ENCODE measurements at places on chromosomes 1 and 21.

- DNase-seq: no peak
These were observed 248.4 kb downstream of the SIPA1L2 start for GRCh38 chr1:232381394-232382100.

DNA sequence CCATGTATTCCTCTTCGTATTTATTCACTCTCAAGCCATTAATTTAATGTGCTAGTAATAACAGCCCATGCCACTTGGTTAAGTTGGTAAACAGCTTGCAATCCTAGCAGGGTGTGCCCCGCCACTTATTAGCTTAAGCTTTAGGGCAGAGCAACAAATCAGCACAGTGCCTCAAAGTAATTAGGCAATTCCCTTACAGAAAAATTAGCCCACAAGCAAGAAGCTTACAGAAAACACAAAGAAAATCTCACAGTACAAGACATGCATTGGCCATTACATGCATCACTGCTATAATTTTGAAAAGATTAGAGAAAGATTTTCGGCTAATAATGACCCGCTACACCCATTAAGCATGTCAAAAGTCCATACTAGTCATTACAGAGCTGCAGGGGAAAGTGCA, 47.6 kb downstream of the TGFB2 start:
- no peak for DNase-seq

DNA sequence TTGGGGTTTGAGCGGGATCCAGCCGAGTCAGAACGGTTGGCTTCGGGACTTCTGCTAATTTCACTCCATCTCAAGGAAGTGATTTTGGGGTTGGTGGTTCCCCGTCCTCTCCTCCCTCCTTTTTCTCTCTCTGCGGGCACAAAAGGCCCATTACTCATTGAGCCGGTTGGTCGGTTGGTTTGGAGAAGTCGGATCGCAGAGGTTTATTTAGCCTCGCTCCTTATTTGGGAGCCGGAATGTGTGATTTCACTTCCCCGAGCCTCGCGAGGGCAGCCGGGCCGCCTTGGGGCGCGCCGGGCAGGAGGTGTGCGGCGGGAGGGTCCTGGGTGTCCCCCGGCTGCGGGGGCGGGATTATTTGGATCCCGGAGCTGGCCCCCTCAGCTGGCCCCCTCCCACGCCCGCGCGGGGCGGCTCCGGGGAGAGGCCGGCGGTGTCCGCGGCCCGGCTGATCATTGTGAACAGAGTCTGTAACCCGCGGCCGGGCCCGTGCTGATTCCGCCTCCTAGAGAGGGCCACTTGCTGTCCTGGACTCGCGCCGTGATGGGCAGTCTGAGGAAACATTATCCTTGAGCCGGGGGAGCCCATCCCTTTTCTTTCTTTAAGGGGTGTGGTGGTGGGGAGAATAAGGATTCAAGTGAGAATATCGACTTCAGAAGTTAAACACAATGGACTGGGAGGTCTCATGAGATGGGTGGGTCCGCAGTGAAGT, 1.2 kb downstream of the MAPKAPK2 start:
- peak; percentile 56 for DNase-seq

DNA sequence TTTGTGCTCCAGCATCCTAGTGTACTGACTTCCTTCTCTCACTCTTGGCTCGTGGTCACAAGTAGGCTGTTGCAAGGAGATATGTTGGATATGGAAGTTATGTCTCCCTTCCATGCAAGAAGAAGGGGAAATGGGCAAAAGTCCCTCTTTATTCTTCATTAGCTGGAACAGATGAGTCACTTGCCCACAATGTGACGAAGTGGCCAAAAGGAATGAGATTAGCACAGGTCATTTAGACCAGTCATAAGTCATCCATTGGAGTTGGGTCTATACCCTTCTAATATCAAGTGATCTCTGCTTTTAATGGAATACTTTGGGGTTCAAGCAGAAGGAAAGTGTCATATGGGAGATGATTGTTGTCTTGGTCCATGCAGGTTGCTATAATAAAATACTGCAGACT, 91.2 kb upstream of the NGF start:
- no peak for DNase-seq

GRCh38 chr1:67347688-67348472, 40.2 kb downstream of the IL12RB2 start:
- DNase-seq: peak; percentile 54

DNA sequence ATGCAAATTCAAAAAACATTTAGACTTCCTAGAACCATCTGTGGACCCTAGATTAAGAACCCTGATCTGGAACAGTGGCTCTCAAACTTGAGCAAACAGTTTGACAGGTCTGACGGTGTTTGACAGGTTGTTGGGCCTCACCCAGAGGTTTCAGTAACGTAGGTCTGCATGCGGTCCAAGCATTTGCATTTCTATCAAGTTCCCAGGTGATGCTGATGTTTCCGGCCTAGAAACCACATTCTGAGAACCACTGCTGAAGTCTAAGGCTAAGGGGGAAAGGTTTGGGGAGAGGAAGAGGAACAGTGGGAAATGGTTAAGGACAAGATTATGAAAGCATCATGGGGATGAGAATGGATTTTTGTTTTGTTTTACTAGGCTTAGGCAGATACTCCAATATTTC, 48.6 kb downstream of the MDM4 start:
- DNase-seq: no peak

DNA sequence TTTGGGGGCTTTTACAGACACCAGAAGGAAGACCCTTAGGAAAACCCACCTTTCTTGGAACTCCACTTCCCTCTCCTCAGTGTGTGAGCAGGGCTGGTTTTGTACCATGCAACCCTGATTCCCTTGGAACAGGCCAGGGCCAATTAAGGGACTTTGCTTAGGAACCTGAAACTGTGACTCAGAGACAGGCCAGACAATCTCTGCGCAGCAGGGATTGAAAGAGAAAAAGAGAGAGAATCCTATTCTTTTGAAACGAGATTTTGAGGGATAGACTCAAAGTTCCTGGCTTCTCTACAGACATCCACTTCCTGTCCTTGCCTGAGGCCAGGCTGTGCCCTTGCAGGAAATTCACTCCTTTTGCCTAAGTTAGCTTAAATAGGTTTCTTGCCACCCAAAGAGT, 23.1 kb upstream of the C1orf198 start:
- peak; percentile 80 for DNase-seq

DNA sequence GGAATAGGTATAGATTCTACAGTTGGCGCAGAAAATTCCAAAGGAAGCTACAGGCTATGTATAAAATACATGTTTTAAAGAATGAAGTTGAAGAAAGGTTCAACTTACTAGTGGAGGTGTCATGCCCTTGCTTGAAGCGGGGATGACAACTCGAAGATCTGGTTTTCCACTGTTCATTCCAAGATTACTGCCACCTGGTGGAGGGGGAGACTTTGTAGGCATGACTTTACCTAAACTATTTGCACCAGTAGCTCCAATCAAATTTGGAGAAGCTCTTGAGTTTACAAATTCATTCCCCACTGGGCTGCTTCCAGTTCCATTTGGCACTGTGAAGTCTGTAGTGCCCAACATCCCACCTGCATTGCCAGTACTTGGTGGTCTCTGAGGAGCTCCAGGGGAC, 81.7 kb downstream of the AXDND1 start:
- no peak for DNase-seq

Measured in COLO829 (cell line).